CD8-positive, alpha-beta memory T cell (primary cell): ENCODE measurements at places on chromosomes 3 and 15. TPM values are rescaled to one million over a fixed set of nuclear protein-coding genes. Genes with fewer than 3 reads are reported as not detected.

Gene CHRD
- not detected for polyA plus RNA-seq

Gene HGD
- polyA plus RNA-seq = not detected

Gene CDHR4
- not detected for polyA plus RNA-seq

Gene CD96
- 262 TPM for polyA plus RNA-seq

Gene GREM1
- not detected for polyA plus RNA-seq

Gene SLC22A14
- polyA plus RNA-seq = not detected

Gene RPP25
- polyA plus RNA-seq = 2.5 TPM

Gene MCF2L2
- polyA plus RNA-seq = 0.78 TPM

Gene STARD5
- polyA plus RNA-seq = 2.6 TPM

Gene EPHB1
- polyA plus RNA-seq = 0.10 TPM

Gene SPESP1
- 0.63 TPM for polyA plus RNA-seq
